Stimulated activated CD4-positive, alpha-beta T cell treated with anti-CD3 and anti-CD28 coated beads, Interleukin-1b, Interleukin-23, amount 100 ng/mL, for 1 hour (primary cell): ENCODE measurements at places on chromosomes 13 and 19.

DNA sequence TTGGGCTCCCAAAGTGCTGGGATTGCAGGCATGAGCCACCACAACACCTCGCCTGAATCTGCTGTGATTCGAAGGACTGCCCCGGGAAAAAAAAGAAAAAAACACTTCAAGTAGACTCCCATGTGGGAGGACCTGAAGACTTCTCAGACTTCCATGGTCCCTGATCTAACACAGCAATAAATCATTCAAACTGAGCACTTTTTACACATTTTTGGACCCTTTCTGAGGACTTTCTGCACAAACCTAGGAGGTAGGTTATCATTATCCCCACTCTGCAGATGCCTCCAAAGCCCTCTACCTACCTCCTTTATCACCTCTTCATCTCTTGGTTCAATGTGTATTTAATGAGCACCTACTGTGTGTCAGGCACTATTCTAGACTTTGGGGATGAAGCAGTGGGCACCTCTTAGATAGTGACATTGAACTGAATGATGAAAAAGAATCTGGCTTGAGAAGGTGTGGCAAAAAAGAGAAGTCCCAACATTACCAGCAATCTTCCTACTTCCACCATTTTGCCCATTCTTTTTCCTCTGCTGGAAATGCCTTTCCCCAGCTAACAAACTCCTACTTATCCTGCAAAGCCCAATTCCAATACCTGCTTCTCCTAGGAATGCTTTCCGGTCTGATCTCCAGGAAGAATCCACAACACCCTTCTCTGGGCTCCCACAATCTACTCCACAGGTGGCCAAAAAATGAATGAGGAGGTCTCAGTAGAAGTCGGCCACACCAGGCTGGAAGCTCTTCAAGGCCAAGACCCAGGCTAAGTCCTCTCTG is 1.6 kb upstream of the CLPP start:
- DNase-seq, result no peak

DNA sequence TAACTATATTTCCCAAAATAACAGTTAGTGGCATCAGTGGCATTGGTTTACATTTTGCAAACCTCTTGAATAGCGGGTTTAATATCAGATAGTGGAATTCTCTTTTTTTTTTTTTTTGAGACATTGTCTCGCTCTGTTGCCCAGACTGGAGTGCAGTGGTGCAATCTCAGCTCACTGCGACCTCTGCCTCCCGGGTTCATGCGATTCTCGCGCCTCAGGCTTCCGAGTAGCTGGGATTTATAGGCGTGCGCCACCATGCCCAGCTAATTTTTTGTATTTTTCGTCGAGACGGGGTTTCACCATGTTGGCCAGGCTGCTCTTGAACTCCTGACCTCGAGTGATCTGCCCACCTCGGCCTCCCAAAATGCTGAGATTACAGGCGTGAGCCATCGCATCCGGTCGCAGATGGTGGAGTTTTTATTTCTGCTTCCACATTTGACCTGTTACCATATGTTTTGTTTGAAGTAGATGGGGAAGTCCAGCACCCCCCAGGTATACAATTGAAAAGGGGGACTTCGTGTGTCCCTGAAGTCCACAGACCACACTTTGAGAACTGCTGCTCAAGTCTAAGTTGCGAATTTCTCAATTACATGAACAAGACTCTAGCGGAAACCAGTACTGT is 40.5 kb upstream of the XPO4 start:
- no peak for DNase-seq

GRCh38 chr13:42623916-42624315 is 50.0 kb downstream of the TNFSF11 start:
- DNase-seq, result no peak

GRCh38 chr19:56084835-56085536 is 36.1 kb downstream of the ZNF787 start:
- DNase-seq, result no peak

- no peak for DNase-seq
Measured at GRCh38 chr13:74187564-74187963, 53.4 kb upstream of the KLF12 start.

DNA sequence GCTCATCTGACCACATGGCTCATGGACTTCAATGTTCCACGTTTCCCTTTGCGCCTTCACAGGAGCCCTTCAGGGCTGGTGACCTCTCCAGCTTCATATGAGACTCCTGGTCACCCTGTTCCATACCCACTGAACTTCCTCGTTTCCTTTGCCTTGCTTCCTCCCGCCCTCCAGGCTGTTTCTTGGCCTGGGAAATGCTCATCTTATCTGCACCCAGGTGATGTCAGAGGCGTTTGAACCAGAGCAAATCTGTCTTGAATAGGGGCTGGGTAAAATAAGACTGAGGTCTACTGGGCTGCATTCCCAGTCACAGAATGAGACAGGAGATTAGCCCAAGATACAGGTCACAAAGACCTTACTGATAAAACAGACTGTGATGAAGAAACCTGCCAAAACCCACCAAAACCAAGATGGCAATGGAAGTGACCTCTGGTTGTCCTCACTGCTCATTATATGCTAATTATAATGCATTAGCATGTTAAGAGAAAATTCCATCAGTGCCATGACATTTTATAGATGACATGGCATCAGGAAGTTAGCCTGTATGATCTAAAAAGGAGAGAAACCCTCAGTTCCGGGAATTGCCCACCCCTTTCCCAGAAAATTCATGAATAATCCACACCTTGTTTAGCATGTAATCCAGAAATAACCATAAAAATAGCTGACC is 102.7 kb downstream of the DCLK1 start:
- no peak for DNase-seq

GRCh38 chr19:13765395-13766094 is 1.2 kb downstream of the MRI1 start:
- no peak for DNase-seq

DNA sequence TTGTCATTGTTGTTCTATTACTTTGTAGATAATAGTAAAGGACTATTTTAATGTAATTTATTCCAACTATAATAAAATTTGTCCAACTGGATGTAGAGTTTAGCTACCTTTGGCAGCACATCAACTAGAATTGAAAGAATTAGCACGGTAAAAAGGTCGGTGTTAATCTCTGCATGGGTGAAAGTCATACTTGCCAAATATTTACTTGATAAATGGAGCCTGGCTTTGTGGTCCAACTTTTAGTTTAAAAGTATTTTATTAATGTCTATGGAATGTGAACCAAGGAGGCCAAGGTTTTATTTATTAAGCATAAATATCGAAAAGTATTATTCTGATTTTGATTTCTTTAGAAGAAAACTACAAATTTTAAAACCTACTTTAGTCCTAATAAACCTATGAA is 1389.0 kb downstream of the PCDH9 start:
- no peak for DNase-seq

DNA sequence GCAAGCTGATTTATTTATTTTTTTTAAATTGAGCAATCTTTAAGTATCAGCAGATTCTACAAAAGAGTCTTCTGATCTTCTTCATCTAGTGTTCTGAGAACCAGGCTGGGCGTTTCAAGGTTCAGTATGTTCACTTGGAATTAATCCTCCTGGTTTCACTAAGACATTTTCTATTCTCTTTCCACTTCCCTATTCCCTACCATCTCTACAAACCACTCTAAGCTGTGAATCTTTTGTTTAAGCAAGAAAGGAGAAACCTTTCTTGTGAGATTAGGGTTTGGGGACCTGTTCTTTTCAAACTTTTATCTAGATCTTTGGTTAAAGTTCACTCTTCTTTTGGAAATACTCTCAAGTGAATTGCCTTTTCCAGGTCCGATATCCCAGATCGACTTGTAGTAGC is 59.3 kb downstream of the URI1 start:
- DNase-seq, result no peak

- DNase-seq, result no peak
Measured at GRCh38 chr19:18191640-18192062, 1.4 kb upstream of the MPV17L2 start.

DNA sequence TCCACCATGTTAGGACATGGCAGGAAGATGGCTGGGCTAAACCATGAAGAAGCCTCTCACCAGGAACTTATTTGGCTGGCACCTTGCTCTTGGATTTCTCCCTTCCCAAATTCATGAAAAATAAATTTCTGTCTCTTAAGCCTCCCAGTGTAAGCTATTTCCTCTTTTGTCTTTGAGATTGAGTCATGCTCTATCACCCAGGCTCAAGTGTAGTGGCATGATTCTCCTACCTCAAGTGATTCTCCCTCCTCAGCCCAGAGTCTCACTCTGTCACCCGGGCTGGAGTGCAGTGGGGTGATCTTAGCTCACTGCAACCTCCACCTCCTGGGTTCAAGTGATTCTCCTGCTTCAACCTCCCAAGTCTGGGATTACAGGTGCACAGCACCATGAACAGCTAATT is 12.6 kb downstream of the ZNF888 start:
- no peak for DNase-seq

DNA sequence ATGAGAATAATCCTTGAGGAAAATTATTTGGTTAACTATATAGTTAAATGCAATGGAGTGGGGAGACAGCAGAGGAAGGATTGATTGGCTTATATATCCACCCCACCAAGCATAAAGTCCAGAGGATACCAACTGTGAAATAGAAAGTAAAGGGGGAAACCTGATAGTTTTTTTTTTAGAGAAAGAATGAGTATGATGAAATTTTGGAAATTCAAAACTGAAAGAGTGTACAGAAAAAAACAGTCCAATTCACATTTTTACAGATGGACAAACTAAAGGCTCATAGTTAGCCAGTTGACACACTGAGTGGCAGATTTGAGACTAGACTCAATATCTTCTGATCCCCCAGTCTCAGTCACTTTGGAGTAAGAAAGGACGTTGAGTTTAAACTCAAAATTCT is 51.1 kb downstream of the FNDC3A start:
- no peak for DNase-seq

DNA sequence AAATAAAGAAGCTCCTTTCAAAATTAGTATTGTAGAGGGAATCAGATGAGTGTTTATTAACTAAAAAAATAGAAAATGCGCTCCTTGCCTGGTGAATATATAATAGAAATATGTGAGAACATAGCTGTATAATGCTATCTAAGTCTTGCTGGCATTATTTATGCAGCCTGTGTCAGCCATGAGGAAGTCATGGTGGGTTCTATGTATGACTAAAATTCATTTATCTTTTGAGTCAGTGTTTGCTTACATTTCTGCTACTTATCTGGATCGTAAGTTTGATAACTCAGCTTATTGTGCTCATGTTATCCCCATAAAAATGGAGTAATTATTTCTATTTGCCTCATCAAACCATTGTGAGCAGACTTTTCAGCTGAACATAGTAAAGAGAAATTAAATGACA is 449.3 kb downstream of the OXGR1 start:
- DNase-seq, result no peak

DNA sequence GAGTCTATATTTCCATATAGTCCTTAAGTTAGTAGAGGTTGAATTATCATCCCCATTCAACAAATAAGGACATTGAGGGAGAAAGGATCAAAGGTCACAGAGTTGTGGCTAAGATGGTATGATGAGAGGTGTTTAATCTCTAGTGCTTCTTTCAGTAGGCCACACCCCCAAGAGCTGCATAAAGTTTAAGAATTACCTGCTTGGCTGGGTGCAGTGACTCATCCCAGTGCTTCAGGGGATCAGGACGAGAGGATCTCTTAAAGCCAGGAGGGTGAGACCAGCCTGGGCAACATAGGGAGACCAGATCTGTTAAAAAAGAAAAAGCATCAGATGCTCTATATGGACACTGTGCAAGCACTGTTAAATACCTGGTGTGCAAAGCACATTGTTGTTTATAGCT is 560.0 kb upstream of the KLHL1 start:
- no peak for DNase-seq

GRCh38 chr13:107799001-107799400 is 416.3 kb downstream of the LIG4 start:
- DNase-seq, result no peak

DNA sequence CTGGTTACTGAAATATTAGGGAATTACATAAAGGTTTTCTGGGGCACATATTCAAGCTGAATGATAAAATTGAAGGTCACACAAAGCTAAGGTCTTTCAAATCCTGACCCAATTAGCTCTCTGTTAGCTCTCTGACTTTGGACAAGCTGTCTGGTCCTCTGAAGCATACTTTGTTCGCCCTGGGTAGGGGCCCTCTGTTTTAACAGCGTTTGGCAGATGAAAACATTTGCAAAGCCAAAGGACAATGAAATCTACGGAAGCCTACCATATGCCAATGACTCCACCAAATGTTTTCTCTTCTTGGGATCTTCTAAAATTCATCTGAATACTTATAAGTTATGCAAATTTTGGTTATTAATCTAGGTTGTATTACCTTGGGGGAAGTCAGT is 14.5 kb upstream of the GJA3 start:
- DNase-seq, result no peak

- DNase-seq, result no peak
Measured at GRCh38 chr19:50676625-50677197, 27.5 kb downstream of the C19orf81 start.

DNA sequence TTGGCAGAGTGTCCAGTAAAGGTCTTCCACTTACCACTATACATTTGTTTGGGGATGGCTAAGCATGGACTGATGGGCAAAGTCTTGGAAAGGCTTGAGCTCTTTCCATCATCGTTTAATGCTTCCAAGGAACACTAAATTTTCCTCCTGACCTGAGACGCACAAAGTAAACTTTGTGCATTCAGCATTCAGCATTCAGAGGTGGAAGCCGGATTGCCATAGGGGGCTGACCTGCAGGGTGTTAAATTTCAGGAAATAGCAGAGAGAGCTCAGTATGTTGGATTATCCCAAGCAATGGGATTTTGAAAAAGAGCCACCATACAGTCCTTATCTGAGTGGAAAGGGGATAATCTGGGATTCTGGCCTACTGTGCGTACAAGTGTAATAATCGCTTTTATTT is 14.0 kb downstream of the ZNF552 start:
- no peak for DNase-seq

GRCh38 chr13:113258321-113259054 is 38.6 kb upstream of the LAMP1 start:
- no peak for DNase-seq

DNA sequence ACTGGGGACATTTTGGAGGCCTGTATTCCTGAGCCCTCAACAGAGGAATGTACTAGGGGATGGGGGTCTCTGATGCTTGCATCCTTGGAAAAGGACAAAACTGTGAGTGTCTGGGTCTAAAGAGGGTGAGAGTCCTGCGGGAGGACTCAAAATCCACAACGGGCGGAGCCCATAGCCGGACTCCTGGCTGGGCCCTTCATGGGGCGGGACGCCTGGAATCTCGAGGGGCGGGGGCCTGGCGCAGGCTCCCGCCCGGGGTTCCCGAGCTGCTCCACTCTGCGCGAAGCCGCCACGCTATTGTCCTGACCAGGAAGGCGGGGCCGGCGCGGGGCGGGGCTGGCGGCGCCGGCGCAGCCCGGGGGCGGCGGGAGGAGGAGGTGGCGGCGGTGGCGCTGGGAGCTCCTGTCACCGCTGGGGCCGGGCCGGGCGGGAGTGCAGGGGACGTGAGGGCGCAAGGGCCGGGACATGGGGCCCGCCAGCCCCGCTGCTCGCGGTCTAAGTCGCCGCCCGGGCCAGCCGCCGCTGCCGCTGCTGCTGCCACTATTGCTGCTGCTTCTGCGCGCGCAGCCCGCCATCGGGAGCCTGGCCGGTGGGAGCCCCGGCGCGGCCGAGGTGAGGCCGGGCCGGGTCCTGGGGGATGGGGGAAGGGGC is at the start of gene APLP1:
TSS of gene APLP1 (plus strand) at position 403 of the 651 bp plus-strand sequence. CDS start at position 466, 63 bp downstream.
- DNase-seq, result no peak

DNA sequence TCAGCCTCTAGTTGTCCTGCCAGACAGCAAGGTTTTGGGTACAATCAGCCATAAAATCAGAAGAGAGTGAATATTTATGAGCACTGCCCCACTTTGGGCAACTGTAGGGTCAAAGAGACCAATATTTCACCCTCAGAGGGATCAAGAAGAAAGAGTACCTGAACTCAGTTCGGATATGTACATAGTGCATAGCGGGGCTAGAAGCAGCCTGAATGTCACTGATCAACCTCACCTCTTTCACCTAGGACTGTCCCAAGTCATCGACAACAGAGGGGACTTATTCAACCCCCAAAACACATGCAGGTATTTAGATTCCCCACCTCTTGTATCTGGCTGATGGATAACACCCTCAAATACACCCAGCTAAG is 446.9 kb downstream of the COG6 start:
- no peak for DNase-seq
